ENCODE measurements at places on chromosomes 5 and 9.

DNA sequence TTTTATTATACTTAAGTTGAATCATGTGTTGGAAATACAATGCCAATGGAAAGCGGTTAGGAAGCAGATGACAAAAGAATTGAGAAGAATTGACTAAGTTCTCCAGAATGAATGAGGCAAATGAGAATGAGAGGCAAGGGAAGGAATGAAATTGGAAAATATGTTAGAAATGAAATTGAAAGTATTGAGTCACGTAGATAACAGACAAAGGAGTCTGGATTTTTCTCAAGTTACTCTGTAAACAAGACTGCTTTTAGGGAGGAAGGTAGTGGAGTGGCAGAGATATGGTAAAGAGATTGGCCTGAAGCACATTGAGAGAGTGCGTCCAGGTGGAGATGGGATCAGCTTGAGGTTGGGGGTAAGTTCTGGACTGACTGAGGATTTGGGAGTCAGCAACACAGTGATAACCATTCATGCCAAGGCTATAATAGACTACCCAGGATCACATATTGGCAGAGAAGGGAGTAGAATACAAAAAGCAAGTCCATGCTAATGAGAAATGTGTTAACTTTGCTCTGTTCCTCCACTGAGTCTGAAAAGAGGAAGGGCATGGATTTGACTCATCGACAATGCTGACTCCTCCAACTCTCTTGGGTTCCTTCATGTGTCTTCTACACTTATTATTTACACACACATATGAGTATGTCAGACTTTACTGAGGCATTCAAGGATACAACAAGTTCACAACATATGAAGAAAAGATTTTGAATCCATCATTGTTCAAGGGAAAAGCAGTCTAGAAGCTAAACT lies 814.2 kb upstream of the ZNF608 start:
- no peak for DNase-seq

GRCh38 chr9:3977614-3978112 lies 322.2 kb downstream of the GLIS3 start:
- no peak for DNase-seq

- DNase-seq = no peak
These were observed 57.0 kb upstream of the BOD1 start for GRCh38 chr5:173673295-173674101.

GRCh38 chr9:121282277-121283079 lies 14.5 kb downstream of the GSN start:
- DNase-seq = no peak

DNA sequence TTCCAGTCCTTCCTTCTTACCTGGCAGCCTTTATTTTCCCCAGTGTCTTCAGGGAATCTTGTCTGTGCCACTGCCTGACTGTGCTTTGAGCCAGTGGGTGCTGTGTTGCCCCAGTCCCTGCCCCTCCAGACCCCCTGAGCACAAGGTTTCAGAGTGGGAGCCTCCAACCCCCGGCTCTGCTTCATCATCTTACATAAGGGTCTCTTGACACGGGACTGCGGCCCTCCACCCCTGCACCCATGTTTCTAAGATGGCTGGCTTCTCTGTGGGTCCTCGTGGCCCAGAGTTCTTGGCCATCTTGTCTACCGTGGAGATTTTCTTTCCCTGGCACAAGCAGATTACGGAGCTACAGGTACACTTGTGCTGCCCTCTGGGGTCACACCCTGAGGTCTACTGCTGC lies 194.1 kb downstream of the CACNA1B start:
- no peak for DNase-seq

GRCh38 chr5:52740007-52740406 lies 47.7 kb upstream of the ITGA1 start:
- DNase-seq = no peak

DNA sequence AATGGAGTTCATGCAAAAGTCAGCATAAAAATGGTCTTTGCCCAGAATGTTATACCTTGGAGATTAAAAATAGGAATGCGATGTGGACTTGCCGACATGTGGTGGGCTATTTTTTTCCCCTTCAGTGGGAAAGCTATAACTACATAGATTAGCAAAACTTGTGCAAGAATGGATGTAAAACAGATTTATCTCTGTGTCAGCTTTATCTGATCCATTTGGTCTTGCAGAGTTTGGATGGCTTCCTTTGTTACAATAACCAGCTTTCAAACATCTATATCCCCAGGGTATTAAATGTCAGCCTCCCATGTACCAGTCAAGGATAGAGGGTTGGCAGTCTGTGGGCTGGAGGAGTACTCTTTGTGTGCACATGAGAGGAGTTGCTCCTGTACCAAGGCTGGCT lies 284.9 kb downstream of the TMEM38B start:
- no peak for DNase-seq

- DNase-seq = no peak
These were observed 607.6 kb downstream of the EBF1 start for GRCh38 chr5:158492136-158492535.

DNA sequence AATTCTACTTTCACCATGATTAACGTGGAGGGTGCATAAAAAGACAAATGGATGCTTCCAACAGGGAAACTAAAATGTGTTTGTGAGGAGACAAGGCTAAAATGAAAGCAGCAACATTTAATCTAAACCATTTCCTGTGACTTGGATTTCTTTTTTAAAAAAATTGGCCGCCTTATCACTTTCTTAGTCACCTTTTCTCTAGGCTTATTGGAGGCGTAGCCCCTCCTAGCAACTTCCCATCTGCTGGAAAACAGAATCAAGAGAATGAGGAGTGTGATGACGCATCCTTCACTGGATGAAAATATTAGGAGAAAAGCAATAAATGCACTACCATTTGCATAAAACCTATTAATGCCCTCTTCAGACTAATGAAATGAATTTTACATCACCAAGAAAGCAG lies 791 bp upstream of the GPR150 start:
- DNase-seq = no peak

GRCh38 chr9:123495731-123496130 lies 139.7 kb downstream of the CRB2 start:
- DNase-seq = no peak

DNA sequence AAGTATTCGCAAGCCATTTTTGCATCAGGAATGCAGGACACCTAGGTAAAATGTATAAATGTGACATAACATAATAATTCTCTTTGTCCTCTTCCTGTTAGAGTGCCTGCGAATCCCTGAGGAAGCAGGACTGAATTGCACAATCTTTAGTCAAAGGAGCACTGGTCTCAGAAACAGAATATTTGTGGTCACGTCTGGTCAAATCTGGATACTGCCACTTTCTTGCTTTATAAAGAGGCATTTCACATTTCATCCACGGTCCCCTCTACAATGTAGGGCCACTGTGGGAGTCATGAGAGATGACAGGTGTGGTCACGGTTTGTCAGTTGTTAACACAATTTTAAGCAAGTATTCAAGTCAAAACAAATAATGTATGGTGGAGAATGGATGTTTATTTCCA lies 564.0 kb downstream of the IRX1 start:
- no peak for DNase-seq

DNA sequence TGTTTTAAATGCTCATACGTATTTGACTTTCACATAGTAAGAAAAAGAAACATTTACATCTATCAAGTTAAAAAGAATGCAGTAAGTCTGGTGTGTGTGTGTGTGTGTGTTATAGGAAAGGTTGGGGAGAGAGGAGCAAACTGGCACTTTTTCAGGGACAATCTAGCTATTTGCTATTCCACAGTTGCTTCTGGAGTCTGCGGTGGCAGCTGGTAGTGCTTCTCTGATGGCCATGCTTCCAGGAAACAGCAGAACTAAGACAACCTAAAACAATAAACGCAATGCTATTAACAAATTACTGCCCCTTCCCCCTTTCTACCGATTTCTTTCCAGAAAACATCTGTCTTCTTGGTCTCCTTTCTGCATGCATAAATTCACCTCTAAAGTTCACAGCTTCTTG lies 70.0 kb upstream of the CDH10 start:
- DNase-seq = no peak

- DNase-seq = no peak
These were observed 193.3 kb downstream of the SMARCA2 start for GRCh38 chr9:2208465-2208864.

DNA sequence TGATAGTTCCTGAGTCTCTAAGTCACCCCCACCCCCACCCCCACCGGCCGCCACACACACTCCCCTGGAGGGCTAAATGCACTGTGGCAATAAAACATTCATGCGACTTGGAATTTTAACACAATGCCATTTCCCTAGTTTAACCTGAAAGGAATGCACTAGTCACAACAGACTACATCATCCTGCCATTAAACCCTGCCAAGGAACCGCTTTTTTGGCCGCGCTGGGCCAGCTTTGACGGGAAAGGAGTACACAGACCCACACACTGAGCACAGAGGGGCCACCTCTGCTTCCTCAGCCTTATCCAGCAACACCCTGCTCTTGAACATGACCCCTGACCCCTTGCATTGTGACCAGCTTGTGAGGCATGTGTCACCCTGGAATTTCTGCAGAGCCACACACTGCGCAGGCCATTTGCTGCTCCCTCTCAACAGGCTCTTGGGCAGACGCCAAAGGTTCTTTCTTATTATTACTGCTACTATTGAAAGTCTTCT lies 165.3 kb downstream of the BNC2 start:
- no peak for DNase-seq

DNA sequence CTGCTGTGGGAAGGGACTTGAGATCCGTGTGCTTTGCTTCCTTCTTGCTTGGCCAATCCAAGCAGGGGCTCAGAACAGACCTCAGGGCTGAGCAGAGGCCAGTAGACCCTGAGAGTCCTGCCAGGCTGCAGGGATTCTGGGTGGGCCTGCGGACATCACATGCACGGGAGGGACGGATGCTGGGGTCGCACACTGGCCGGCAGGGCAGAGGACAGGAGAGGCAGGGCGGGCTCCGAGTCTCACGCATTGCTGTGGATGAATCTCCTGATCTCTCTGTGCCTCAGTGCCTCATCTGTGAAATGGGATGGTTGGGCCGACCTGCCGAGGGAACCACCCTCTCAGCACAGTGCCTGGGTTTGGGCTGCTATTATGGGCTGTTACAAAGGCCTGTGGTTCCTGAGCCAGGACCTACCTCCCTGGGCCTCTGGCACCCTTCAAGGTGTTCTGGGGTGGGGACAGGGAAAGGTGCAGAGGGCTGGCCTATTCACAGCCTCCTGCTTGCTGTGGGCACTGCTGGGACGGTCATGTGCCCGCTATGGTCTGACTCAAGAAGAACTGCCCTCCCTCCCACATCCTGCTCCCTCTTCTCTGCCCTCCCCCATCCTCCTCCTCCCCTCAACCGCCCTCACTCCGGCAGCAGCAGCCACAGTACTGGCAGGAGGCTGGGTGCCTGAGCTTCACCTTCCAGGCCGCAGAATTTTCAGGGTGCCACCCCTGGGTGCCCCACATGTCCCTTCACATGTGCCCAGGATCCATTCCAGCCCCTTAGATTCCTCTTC lies 43.3 kb downstream of the NCS1 start:
- peak; percentile 31 for DNase-seq

DNA sequence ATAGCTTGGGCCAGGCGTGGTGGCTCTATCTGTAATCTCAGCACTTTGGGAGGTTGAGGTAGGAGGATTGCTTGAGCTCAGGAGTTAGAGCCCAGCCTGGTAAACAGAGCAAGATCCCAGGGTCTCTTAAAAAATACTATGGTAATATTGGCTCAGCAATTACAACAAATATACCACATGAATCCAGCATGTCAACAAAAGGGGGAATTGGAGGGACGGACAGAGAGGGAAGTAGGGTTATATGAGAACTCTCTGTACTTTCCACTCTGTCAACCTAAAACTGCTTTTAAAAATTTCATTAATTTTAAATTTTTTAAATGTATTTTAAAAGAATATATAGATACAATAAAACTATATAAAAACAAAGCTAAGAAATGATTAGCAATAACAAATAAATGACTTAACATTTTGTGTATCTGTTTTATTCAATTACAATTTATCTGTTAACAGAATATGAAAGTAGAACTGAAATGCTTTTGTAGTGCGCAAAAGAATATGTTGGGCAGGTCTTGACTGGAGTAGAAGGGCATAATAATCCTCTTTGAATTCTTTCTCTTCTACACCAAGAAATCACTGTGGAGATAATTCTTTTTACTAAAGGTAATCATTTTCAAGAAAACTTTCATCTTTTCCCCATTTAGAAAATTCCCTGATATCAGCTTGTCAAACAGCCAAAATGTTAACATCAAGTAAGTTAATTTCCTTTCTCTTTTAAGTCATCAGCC lies 12.9 kb upstream of the CDC42SE2 start:
- DNase-seq = no peak

DNA sequence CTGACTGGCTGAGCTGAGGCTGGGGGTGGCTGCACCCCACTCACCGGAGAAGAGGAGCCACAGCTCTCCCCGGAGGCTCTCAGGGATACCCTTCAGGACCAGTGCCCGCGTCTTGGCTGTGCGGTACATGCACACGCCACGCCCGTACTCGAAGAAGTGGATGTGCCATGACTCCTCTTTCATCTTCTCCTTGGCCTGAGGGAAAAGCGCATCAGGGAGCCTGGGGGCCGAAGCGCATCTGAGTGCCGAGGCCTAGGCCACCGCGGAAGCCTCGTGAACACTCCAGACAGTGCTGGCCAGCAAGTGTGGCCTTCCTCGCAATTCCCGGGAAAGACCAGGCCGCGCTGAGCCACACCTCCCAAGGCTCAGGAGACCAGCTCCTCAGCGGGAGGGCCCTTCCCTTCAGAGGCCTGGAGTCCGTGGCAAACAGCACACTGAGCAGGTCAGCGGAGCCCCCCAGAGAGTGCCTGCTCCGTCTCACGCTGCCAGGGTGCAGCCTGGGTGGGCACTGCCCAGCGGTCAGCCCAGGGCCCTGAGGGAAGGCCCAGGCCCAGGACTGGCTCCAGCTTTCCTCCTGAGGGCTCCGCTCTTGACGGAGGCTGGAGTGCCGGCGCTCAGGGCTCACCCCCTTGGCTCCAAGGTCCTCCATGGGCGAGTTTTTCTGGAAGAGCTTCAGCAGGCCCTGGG lies 20.5 kb upstream of the MRNIP start:
- no peak for DNase-seq

DNA sequence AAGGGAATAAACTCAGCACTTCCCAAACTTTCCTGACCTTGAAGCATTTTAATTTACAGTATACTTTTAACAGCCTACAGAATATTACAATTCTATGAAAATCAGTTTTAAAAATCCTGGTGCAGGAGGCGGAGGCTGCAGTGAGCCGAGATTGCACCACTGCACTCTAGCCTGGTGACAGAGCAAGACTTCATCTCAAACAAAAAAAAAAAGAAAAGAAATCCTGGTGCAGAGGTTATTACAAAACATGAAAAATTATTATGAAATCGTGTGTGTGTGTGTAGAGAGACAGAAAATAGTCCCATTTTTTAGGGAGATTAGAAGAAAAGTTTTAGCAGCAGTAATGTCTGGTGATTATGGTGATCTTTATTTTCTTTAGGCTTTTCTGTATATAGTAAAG lies 26.9 kb downstream of the GOLPH3 start:
- DNase-seq = no peak

Measured in NCI-H510A (cell line).